ENCODE measurements at places on chromosomes 11 and 22.

DNA sequence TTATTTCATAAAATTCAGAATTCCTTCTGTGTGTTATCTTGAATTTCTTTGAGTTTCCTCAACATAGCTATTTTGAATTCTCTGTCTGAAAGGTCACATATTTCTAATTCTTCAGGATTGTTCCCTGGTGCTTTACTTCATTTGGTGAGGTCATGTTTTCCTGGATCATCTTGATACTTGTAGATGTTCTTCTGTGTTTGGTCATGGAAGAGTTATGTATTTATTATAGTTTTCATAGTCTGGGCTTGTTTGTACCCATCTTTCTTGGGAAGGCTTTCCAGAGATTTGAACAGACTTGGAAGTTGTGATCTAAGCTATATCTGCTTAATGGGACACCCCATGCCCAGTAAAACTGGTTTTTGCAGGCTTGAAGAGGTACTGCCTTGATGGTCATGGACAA, 149.6 kb downstream of the METTL15 start:
- DNase-seq = no peak

GRCh38 chr11:102408339-102408738, 44.2 kb downstream of the TMEM123 start:
- no peak for DNase-seq

- DNase-seq = no peak
Measured at GRCh38 chr11:28822576-28822975, 714.4 kb downstream of the METTL15 start.

DNA sequence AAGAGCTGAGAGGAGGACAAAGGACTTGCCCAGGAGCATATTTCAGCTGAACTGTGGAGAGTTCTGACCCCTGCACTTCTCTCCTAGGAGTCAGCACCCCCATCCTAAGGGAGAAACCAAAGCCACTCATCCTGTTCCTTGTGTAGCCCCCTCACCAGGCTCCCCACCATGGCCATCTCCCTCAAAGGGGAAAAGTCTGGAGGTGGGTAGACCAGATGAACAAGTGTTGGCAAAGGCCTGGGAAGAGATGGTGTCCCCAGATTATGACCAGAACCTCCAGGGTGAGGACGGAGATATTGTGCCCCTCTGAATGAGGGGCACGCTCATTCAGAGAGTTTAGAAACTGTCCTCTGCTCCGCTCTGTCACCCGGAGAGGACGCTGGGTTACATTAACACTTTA, 880.0 kb downstream of the BRD1 start:
- no peak for DNase-seq

GRCh38 chr22:27153386-27153785, 496.0 kb downstream of the MIAT start:
- no peak for DNase-seq

DNA sequence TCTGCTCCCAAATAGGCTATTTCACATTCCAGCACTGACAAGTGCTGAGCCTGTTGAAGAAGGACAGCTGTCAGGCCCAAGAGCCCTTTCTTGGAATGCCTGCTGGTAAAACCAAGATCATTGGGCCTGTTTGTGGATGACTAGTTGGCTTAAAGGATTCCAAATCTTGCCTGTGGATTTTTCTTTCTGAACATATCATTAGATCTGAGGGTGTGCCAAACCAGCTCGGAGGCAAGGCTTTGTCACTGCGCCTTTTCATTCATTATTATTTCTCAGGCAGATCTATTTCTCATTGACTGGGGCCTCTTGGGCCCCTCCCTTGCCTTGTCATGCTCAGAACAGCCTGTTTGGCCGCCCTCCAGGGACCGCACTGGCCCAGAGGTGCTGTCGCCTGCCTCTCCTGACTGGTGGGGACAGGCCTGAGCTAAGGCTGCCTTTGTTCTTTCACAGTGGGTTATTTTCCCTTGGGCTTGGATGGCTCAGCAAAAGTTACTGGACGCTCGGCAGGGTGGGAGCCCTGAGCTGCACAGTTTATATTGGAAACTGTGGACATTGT, 222.7 kb upstream of the SESN3 start:
- DNase-seq = no peak

DNA sequence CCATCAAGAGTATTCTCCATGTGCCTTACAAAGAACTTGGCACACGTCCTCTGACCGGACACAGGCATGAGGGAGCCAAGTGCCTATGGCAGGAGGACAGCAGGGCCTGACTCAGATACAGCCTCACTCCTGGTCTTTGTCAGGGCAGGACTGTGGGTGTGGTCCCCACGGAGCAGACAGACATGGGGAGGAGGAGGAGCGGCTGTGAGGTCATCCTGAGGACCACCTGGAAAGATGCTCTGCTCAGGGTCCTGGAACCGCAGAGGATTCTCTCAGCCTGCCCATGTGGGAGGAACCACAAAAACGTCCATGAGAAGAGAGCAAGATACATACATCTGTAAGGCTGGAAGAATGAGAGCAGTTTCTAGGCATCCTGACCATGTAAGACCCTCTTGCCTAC, 576.3 kb downstream of the BRD1 start:
- DNase-seq = no peak

- no peak for DNase-seq
Measured at GRCh38 chr11:120532832-120533196, 21.3 kb downstream of the GRIK4 start.

GRCh38 chr11:30666817-30667216, 80.7 kb upstream of the MPPED2 start:
- DNase-seq = no peak

GRCh38 chr11:11243209-11243589, 109.9 kb downstream of the CSNK2A3 start:
- DNase-seq = no peak

GRCh38 chr11:116033931-116034553, 529.8 kb upstream of the CADM1 start:
- no peak for DNase-seq

- no peak for DNase-seq
Measured at GRCh38 chr11:62127941-62128770, 4.3 kb downstream of the INCENP start.

GRCh38 chr22:29377979-29378378, 10.4 kb downstream of the AP1B1 start:
- no peak for DNase-seq

DNA sequence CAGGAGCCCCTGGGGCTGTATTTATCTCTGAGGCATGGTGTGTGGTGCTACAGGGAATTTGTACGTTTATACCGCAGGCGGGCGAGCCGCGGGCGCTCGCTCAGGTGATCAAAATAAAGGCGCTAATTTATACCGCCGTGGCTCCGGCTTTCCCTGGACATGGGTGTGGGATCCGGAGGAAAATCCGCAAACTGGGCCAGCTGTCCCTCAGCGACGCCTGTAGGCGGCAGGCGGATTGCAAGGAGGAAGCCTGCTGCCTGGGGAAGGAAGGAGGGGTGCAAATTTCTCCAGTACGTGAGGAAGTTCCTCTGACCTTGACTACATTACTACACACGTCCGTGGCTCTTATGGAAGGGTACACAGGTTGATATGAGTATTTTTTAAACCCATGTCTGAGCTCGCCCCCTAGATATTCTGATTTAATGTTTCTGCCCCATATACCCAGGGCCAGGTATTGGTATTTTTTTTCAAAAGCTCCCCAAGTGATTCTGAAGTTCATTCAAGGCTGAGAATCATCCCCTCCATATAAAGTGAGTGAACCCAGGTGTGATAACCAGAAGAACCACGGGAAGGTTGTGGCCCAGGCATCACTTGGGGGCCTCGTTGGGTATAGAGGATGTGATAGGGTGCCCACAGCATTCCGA, 2.8 kb downstream of the MYOD1 start:
- no peak for DNase-seq

GRCh38 chr22:17430412-17430811, 61.2 kb downstream of the CECR2 start:
- DNase-seq = no peak

Measured in AG09319 (cell line).